ENCODE measurements at places on chromosomes 6 and 20.

- no peak for DNase-seq
Observed at GRCh38 chr6:160247457-160247883, 11.2 kb downstream of the SLC22A2 start.

DNA sequence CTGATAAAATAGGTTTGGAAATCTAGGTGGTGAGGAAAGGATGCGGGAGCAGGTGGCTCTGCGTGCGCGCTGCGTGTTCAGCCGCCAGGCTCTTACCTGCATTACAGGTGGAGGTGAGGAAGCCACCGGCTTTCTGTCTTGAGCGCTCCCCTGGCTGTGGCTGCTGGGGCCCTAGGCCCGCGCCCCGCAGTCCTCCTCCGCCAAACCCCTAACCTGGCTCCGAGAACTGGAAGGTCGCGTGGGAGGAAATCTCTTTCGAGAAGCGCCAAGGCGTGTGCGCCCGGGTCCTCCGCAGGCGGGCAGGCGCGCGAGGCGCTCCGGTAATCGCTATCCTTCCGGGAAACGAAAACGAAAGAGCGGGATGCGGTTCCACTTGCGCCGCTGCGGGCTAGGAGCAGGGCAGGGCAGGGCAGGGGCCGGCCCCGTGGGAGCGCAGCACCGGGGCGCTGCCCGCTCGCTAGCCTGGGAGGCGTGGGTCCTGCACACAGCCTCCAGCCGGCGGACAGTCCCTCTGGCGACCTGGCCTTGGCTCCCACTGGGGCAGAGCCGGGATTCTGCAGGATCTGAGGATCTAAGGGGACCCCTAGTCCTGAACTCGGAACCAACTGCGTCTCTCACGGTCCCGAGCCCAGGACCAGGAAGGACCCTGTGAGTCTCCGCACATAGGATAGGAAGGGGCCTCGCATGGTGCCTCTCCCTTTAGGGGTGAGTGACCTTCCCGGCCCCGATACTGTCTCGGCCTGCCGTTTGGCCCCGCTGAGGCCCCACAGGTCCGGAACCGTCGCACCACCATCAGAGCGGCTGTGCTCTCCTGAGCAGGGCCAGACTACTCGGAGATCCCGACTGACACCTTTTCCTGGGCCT, at the start of gene ETV7:
ETV7 (minus strand) TSS at position 230 of the 864 bp plus-strand sequence; CDS start at position 102, 128 bp downstream.
- no peak for DNase-seq

DNA sequence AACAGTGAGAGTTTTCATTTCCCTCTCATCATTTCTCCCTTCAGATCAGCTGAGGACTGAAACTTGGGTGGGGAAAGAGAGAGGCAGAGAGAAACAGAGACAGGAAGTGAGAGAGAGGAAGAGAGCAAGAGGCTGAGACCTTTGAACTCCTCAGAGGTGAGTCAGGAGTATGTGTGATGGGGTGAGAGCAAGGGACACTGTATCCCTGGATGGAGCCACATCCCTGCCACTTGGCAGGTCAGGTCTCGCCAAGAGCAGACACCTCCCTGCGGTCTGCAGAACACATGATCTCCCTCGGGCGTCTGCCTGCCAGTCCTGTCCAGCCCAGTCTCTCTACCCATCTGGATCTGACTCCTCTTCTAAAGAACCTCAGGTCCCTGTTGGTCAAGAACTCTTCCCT, 62.7 kb upstream of the SYNDIG1 start:
- peak; percentile 5 for DNase-seq

GRCh38 chr6:139655783-139656705, 281.6 kb upstream of the CITED2 start:
- peak; percentile 84 for DNase-seq

DNA sequence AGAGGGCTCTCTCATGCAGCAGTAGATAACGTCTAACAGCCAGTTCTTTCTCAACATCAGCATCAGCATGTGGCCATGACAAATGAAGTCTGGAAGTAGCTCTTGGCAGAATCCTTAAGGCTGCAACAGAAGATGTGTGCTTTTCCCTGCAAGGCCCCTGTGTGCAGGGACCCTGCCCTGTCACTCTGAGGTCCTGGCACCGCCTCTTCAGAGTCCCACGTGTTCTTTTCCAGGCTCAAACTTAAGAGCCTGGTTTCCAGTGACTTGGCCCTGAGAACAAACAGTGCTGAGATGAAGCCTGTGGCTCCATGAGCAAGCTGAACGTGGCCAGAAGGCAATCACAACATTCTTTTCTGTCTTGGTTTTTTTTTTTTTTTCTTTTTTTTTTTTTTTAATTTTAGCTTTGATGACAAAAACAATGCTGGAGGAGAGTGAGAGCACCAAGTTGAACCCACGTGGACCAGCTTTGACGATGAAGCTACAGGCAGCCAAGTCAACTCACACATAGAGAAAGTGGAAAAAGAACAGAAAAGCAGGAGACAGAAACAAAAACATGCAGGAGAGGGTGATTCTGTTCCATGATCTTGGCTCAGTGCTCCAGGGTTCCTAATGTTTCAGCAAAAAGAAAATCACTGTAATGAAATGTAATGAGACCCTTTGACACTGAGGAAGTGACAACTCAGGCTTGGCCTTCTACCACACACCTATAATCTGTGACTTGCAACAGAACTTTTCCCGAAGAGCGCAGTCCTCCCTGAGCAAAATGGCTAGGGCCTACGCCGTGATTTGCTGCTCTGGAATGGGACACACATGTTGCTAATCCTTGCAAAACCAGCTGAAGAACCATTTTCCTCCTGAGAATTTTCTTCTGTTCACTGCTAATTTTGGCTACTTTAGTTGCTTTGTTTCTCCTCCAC, 86.1 kb downstream of the FOXC1 start:
- DNase-seq = no peak

DNA sequence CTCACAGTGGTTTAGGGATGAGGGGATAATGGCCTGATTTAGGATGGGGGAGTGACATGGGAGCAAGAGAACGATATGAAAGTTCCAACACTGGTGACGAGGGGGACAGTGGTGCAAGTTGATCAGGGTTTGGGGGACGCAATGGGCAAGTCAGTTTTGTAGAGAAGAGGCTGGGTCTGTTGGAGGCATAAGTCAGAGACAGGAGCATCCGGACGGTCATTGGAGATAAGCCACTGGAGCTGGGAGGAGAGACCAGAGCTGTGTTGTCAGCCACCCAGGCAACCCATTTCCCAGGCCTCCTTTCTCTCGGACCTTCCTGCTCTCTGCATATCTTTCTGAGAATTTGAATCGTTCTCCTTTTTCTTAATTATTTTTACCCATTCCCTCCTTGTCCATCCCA, 9.5 kb downstream of the DNPH1 start:
- DNase-seq = no peak

- no peak for DNase-seq
Observed at GRCh38 chr6:157711060-157711459, 112.0 kb upstream of the SNX9 start.

GRCh38 chr20:56715902-56716519, 86.9 kb downstream of the TFAP2C start:
- DNase-seq = no peak

GRCh38 chr6:2449572-2449940, 204.2 kb upstream of the GMDS start:
- DNase-seq = no peak

DNA sequence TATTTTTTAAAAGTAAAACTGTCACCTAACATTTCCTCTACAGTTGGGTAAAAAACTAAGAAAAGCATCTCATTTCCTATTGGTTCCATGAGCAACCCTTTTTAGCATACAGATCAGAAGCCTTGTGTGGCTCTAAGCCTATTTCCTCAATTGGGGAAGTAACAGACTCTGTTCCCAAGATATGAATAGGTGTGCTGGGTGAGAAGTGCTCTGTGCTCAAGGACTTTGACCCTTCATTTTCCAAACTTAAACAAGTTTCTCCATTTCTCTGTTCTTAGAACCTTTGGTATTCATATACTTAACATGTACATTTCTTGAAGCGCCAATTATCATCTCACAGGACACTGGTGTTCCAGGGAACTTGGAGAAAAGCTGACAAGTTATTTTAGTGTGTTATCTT, 24.1 kb downstream of the CARMIL1 start:
- DNase-seq = no peak

- DNase-seq = no peak
Observed at GRCh38 chr20:58306421-58307261, 2.9 kb upstream of the RAB22A start.

DNA sequence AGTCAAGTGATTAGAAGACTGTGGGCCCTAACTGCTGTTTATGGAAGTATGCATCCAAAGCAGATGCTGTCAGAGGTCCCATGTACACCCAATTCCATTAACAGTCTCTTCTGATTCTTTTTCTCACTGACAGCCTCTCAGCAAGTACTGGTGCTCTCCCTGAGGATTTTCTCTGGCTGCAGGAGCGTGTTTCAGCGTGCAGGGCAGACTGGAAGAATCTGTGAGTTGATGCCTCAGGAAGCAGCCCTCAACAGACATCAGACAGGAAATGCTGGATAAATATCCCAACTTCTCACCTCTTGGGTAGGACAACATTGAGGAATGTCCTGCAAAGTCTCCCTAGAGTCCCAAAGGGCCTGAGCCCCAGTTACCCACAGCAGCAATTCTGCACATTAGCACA, 40.8 kb downstream of the ANKEF1 start:
- DNase-seq = no peak

GRCh38 chr6:44735630-44735963, 348.1 kb downstream of the CDC5L start:
- DNase-seq = no peak

DNA sequence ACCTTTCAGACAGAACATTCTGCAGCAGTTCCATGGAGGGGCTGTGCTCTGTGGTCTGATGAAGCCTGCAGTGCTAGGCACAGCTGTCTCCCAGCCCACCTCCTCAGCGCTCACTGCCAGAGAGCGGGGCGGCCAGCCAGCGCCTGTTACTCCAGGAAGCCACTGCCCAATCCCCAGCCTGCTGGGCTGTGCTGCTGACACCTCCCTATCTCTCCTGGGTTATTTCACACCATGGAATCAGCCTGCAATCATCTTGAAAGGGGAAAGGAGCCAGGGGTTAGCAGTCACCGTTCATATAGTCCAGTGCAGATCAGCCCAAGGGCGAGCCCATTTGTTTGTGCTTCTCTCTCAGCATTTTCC, 46.3 kb upstream of the NHSL1 start:
- no peak for DNase-seq

- peak; percentile 5 for DNase-seq
Observed at GRCh38 chr6:21992178-21992967, 304.5 kb downstream of the PRL start.

DNA sequence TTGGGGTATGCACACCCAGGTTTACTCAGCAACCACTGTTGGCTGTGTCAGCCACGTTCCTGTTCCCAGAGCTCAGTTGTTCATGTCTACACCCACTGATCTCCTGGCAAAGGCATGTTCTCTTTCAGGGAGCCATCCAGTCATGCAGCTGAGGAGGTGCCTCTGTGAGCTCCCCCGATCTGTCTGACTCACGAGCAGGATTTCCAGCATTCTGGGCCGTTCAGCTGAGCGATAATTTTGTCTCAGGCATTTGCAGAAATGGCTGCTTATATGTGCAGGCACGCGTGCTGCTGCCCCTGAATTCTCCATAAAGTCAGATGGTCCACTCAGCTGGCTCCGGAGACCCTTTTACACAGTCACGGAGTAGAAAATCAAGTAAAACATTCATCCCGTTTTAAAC, 78.4 kb upstream of the IYD start:
- DNase-seq = peak; percentile 31

DNA sequence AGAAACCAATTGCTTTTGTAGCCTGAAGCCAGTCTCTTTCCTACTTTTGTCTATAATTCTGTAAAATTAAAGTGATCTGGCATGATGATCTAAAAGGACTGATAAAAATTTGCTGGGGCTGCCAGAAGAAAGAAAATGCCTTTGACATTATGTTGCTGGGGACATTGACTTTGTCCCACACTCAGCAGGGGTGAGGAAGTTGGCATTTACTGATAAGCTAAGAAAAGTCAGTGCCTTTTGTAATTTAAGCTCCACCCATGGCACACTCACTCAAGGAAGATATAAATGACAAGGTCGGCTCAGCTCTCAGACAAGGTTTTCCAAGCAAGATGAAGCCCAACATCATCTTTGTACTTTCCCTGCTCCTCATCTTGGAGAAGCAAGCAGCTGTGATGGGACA, at the start of gene SEMG1:
SEMG1 (plus strand) TSS at position 309 of the 400 bp plus-strand sequence; CDS start at position 330, 21 bp downstream.
- peak; percentile 43 for DNase-seq

DNA sequence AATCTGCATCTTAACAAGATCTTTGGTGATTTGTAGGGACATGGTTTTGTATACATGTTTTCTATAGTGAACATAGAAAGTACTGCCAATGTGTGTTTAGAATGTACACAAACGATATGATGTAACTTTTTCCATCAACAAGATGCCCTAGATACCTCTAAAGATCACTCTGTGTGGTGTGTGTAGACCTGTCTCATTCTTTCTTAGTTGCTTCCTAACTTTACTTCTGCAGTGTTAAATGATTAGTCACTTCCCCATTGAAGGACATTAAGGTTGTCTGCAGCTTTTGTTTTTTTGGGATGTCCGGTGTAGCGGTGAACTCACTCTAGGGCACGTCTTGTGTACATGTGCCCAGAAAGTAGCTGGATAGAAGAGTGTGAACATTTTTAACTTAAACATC, 35.9 kb downstream of the CDYL start:
- no peak for DNase-seq

DNA sequence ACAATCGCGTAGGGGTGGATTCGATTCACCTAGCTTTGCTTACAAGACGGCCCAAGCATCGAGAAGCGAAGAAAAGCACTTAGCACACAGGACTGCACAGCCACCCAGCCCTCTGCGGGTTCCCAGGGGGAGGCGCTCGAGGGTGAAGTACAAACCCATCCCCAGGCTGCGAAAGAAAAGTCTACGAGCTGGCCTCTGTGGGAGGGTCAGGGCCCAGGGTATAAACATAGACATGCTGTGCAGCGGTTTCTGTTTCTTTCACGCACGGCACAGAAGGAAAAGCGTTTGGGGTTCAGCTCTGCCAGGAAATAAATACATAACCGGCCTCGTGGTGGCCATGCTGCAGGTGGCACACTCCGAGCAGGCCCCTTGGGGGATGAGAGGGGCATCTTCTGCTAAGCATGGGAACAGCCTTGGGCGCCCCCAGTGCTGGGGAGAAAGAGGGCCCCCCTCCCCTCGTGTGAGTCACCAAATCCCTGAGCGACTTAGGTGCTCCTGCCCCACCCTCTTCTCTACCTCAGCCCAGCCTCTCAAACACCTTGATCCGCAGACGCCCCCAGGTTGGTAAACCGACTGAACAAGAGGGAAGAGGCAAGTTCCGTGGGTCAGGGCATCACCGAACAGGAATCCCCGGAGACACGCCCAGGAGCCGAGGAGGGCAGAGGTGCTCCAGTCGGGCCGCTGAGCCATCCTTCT, 91.6 kb upstream of the RIPOR2 start:
- no peak for DNase-seq

- no peak for DNase-seq
Observed at GRCh38 chr6:14290772-14291330, 173.3 kb downstream of the CD83 start.

Data from PC-9 (cell line).